ENCODE measurements at places on chromosomes 2 and 18. TPM values are rescaled to one million over a fixed set of nuclear protein-coding genes. Genes with fewer than 3 reads are reported as not detected.

Gene IL1B
- total RNA-seq, result 4.0 TPM

Gene FAM237A
- not detected for total RNA-seq

Gene SPTBN1
- total RNA-seq, result 415 TPM

Gene CD8B
- 1.5 TPM for total RNA-seq

Gene EML6
- total RNA-seq, result 0.92 TPM

Gene QPCT
- 5.0 TPM for total RNA-seq

Gene ACTG2
- 251 TPM for total RNA-seq

Gene CTAGE1
- not detected for total RNA-seq

Gene ANKRD44
- total RNA-seq, result 57.8 TPM

Gene GRB14
- 7.9 TPM for total RNA-seq

GRCh38 chr2:9484533-9484932, 10.2 kb downstream of the IAH1 start:
- no peak overlapping the region for H3K27ac ChIP-seq
- DNase-seq, result no peak
- H3K4me1 ChIP-seq, result no peaks in the 10 kb centered on the region
- peaks cover 68% of the 10 kb centered on the region for H3K36me3 ChIP-seq
- no peak overlapping the region for H3K4me3 ChIP-seq
- H3K27me3 ChIP-seq, result no peaks in the 10 kb centered on the region

- DNase-seq, result no peak
- H3K27ac ChIP-seq, result peak overlapping the region; percentile 79
- peaks cover 2% of the 10 kb centered on the region for H3K36me3 ChIP-seq
- H3K4me3 ChIP-seq, result peak overlapping the region; percentile 89
Measured at GRCh38 chr2:200962811-200963123, 693 bp downstream of the ORC2 start.

DNA sequence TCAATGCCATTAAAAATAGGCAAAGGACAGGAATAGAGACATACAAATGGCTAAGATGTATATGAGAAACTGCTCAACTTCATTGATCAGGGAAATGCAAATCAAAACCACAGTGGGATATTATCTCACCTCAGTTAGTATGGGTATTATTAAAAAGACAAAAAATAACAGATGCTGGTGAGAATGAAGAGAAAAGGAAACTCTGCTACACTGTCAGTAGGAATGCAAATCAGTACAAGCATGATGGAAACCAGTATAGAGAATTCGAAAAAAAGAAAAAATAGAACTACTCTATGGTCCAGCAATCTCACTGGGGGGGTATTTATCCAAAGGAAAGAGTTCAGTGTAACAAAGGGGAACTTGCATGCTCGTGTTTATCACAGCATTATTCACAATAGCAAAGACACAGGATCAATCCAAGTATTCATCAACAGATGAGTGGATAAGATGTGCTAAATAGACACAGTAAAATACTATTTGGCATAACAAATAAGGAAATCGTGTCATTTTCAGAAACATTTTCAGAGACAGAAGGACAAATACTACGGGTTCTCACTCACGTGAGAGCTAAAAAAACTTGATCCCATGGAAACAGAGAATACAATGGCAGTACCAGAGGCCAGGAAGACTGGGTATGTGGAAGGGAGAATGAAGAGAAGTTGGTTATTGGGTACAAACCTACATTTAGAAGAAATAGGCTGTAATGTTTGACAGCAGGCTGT, 60.6 kb downstream of the CCDC74A start:
- H3K4me3 ChIP-seq, result no peak overlapping the region
- DNase-seq, result no peak
- H3K27me3 ChIP-seq, result no peaks in the 10 kb centered on the region
- H3K36me3 ChIP-seq, result no peaks in the 10 kb centered on the region
- H3K27ac ChIP-seq, result no peak overlapping the region

DNA sequence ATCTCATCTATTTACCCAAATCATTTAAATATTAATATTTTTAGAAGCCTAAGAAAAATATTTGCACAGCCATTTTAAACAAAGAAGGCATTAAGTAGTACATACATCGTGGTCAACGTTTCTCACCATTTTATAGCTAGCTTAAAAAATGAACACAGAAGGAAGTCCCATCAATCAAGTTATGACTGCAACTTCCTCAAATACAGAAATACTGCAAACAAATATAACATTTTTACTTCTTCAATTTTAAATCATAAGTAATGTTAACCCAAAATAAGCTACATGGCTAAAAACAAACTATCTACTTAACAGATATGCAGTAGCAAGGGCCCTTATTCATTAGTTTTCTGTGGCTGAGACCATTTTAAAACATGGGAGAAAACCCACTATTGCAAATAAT, 30.6 kb downstream of the ITSN2 start:
- H3K36me3 ChIP-seq, result no peaks in the 10 kb centered on the region
- no peak for DNase-seq
- H3K27ac ChIP-seq, result no peak overlapping the region
- no peaks in the 10 kb centered on the region for H3K27me3 ChIP-seq

DNA sequence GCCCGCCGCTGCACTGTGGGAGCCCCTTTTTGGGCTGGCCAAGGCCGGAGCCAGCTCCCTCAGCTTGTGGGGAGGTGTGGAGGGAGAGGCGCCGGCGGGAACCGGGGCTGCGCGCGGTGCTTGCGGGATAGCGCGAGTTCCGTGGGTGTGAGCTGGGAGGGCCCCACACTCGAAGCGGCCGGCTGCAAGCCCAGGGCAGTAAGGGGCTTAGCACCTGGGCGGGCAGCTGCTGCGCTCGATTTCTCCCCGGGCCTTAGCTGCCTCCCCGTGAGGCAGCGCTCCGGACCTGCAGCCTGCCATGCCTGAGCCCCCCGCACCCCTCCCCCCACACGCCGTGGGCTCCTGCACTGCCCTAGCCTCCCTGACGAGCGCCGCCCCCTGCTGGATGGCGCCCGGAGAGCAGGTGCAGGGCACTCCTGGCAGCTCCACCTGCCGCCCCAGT, 124.4 kb downstream of the CCDC178 start:
- H3K4me1 ChIP-seq, result no peaks in the 10 kb centered on the region
- no peak for DNase-seq
- no peaks in the 10 kb centered on the region for H3K36me3 ChIP-seq
- H3K27ac ChIP-seq, result no peak overlapping the region
- no peaks in the 10 kb centered on the region for H3K27me3 ChIP-seq

DNA sequence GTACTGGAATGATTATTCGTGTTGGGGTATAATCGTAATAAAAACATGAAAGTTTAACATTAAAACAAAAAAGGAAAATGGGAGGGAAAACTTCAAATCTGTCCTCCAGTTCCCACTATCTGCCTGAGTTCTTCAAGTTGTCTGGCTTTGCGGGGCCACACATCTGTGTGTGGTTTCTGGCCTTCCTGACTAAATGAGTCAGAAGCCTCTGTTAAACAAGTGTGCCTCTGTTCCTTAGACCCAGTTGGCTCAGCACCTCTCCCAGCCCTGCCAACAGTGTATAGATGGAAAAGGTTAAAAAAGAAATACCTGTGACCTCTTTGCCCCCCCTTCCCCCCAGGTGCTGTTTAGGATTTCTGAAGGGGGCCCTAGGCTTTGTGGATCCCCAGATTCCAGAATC, 30.2 kb downstream of the XDH start:
- H3K27ac ChIP-seq, result no peak overlapping the region
- DNase-seq, result no peak

DNA sequence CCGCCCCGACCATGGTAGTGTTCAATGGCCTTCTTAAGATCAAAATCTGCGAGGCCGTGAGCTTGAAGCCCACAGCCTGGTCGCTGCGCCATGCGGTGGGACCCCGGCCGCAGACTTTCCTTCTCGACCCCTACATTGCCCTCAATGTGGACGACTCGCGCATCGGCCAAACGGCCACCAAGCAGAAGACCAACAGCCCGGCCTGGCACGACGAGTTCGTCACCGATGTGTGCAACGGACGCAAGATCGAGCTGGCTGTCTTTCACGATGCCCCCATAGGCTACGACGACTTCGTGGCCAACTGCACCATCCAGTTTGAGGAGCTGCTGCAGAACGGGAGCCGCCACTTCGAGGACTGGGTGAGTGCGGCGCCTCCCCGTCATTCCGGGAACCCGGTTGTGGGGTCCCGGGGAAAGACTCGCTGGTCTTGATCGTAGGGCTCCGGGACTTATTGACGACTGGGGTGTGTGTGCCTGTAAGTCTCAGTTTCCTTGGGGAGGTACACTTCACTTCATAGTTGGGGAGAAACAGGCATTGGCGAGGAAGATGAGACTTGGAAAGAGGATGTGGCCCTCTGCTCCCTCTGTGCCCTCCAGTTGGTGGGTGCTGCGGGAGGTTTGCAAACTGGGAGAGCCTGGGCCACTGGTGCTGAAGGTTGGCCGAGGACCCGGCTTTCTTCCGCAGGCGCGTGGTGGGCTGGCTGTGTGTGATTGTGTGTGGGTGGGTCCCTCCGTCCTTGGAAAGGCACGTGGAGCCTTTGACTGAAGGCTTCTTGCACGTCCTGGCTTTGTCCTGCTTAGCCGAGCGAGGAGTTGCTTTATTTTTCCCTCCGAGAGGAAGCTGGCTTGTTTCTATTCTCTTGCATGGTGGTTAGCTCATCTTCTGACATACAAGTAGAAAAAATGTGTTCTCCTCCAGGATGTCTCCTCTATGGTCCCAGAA, 886 bp downstream of the PRKCE start:
- H3K4me3 ChIP-seq, result peak overlapping the region; percentile 91
- peaks cover 3% of the 10 kb centered on the region for H3K4me1 ChIP-seq
- no peak for DNase-seq

DNA sequence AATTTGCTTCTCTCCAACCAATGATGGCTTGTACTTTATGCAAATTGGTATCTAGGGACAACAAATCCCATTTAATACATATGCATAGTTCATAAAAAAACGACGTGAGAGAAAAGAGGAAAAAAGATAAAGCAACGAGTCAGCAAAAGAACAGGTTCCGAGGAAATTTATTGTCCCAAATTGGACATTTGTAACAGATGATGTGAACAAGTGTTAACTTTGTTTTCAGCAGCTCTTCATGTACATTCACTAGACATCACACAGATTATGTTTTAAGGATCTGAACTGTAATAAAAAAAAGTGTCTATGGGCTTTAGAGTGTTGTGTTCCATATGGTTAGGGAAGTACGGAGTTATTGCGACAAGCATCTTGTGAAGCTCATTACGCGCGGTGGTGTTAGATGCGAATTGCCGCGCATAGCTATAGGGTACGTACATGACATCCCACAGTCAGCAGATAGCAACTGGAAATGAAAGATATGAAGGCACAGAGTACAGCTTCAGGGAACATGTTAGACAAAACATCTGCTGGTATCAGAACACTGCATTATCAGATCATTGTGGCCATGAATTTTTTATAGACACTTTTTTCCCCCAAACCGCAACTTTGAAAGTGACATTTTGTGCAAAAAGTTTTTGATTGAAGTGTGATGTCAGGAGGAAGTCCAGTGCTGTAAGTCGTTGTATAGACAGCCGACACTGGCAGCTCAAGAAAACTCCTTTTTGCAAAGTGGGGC, 1073.1 kb upstream of the FANCL start:
- H3K4me1 ChIP-seq, result no peaks in the 10 kb centered on the region
- H3K27me3 ChIP-seq, result no peaks in the 10 kb centered on the region
- H3K36me3 ChIP-seq, result no peaks in the 10 kb centered on the region
- no peak overlapping the region for H3K27ac ChIP-seq
- no peak for DNase-seq
- H3K4me3 ChIP-seq, result no peak overlapping the region

DNA sequence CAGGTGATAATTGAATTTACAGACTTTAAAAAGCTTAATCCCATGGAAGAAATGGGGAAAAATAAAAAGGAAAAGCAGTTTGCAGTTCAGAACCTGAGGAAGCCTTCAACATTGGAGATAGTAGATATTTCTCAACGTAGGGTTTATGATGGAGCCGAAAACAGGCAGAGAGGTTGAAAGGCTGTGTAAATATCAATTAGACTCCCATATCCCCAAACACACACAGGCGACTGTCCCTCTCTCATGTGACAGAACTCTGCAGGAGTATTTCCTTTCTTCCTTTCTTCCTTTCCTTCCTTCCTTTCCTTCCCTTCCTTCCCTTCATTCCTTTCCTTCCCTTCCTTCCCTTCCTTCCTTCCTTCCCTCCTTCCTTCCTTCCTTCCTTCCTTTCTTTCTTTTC, 406.5 kb downstream of the LPIN1 start:
- H3K27ac ChIP-seq, result no peak overlapping the region
- no peak for DNase-seq

DNA sequence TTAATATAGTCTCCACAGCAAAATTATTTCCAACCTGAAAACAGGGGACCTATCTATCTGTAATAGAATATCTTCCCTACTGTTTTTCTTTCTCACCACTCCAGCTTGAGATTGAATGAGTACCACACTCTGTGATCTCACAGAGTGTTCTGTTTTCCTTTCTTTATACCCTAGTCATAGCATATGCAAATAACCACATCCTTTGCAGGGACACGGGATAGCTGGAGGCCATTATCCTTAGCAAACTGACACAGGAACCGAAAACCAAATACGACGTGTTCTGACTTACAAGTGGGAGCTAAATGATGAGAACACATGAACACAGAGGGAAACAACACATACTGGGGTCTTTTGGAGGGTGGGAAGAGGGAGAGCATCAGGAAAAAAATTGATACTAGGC, 224.7 kb downstream of the SLC8A1 start:
- H3K36me3 ChIP-seq, result no peaks in the 10 kb centered on the region
- DNase-seq, result no peak
- no peak overlapping the region for H3K27ac ChIP-seq
- no peaks in the 10 kb centered on the region for H3K4me1 ChIP-seq
- no peaks in the 10 kb centered on the region for H3K27me3 ChIP-seq

DNA sequence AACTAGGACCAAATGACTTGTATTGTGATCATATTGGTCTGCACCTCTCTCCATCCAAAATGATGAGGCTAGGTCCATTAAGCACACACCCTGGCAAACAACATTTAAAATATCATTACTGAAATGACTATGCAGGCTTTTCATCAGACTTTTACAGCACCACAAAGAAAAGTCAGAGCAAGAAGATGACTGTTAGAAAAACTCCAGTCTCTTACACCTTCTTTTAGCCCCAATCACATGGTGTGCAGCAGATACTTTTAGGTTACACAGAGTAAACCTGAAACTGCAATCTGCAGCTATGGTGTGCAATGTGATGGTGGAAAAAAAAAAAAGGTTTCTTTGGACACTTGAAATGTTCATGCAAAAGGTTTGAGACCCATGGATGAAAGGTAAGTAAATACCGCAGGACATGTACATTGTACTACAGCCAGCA, 5.4 kb upstream of the POLI start:
- no peak for DNase-seq
- H3K4me3 ChIP-seq, result no peak overlapping the region
- H3K36me3 ChIP-seq, result no peaks in the 10 kb centered on the region

DNA sequence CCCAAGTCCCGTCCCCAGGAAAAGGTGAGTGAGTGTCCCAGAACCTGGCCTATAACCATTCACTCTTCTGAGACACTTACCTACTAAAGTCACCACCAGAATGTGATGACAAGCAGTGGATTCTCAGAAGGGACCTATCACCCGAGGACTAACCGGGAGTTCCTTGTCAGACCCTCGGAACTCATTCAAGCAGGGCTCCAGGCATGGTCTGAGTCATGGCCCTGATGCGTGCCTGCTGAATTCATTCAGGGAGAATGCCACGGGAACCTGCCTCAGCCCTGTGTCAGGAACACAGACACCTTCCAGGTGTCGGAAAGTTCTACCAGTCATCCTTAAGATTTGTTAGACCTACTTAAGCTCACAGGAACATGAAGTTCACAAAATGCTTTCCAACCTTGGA, 29.8 kb downstream of the ALPK2 start:
- no peak overlapping the region for H3K27ac ChIP-seq
- DNase-seq, result no peak
- no peaks in the 10 kb centered on the region for H3K36me3 ChIP-seq
- H3K4me3 ChIP-seq, result no peak overlapping the region
- H3K27me3 ChIP-seq, result no peaks in the 10 kb centered on the region

- no peak overlapping the region for H3K4me3 ChIP-seq
- no peak for DNase-seq
- H3K27ac ChIP-seq, result peak overlapping the region; percentile 71
- peaks cover 30% of the 10 kb centered on the region for H3K4me1 ChIP-seq
- H3K27me3 ChIP-seq, result no peaks in the 10 kb centered on the region
- H3K36me3 ChIP-seq, result no peaks in the 10 kb centered on the region
Measured at GRCh38 chr2:188199716-188200128, 92.0 kb upstream of the GULP1 start.

All from thoracic aorta (tissue), 2 donors.